Stimulated activated CD8-positive, alpha-beta memory T cell treated with anti-CD3 and anti-CD28 coated beads, Interleukin-15, amount 100 ng/mL, for 1 hour (primary cell): ENCODE measurements at places on chromosomes 2 and 18.

GRCh38 chr2:133266926-133267590 is 301.2 kb downstream of the NCKAP5 start:
- DNase-seq = no peak

DNA sequence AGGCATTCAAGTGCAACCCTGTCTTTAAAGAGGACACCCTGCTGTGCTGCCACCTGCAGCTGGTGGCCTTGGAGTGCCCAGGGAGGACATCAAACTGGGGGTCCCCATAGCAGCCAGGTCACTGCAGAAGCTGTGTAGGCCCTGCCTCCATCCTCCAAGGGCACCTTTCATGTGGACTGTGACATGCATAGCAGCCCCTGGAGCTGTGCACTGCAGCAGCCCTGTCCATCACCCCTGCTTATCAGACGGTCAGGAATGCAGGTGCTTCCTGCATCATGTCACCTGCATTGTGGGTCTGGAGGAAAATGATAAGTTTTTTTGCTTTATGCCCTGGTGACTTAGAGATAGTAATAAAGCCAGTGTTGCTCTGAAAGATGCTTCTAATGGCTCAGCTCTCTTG is 155.7 kb downstream of the DYSF start:
- DNase-seq = no peak

DNA sequence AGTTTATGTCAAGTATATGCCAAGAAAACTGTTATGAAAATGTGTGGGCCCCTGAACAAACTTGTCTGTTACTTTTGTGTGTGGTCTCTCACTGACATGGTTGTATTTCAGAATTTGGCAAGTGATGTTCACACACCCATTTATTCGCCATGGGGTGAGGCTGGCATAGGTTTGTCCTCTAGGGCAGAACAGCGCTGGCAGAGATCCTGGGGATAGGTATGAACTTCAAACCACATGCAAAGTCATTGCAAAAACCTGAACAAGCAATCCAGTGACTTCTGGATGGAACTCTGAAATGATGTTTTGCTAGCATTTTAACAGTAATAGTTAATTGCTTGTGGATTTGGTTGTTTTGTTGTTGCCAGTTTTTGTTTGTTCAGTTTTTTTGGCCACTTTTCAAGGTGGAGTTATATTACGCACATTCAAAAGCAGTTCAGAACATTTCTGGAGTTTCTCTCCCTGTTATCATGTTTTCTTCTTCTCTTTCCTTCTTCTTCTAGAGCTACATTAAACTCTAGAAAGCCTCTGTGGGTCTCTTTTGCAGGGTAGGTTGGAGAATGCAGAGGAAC is 78.5 kb downstream of the MDH1 start:
- DNase-seq = no peak

DNA sequence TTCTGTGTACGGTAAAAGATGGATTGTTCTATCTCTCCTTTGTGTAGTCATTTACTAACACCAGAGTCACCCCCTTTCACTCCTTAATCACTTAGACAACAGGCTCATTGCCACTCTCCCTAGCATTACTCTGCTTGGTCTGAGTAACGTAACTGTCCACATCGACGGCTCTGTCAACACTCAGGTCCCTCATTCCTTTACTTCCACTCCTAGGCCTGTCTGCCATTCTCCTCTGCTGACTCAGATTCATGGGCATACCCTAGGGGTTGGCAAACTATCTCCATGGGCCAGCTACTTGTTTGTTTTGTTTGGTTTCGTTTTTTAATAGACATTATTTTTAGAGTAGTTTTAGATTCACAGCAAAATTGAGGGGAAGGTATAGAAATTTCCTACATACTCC is 243.9 kb downstream of the NR4A2 start:
- no peak for DNase-seq

- DNase-seq = no peak
These were observed 2.4 kb downstream of the GAREM1 start for GRCh38 chr18:32468147-32468845.

- DNase-seq = no peak
These were observed 86.5 kb upstream of the SEC11C start for GRCh38 chr18:59052965-59053820.

GRCh38 chr2:104859766-104860450 is 6.0 kb downstream of the POU3F3 start:
- no peak for DNase-seq

- no peak for DNase-seq
These were observed 34.0 kb downstream of the HAT1 start for GRCh38 chr2:171956135-171956825.

DNA sequence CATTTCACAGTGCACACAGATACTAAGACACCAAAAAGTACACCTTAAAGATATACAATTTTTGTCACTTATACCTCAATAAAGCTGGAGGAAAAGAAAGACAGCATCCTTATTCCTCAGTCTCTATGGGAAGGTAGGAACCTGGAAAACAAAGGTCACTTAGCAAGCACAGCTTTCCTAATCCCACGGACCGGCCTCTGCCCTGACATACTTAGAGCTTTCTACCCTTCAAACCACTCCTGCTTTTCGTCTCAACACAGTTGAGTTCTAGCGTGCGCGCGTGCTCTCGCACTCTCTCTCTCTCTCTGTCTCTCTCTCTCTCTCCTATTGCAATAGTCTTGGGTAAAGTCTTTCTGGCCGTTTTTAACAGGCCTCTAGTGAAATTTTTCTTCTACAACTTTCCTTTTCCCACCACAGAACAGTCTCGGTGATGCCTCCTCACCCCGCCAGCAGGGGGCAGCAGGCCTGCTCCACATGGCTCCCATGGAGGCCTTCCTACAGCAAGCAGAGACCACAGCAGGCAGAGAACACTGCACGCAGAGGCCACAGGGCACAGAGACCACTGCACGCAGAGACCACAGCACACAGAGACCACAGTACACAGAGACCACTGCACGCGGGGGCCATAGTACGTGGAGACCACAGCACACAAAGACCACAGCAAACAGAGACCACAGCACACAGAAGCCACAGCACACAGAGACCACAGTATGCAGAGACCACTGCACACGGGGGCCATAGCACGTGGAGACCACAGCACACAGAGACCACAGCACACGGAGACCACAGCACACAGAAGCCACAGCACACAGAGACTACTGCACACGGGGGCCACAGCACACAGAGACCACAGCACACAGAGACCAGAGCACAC is 106.9 kb downstream of the FBXO15 start:
- DNase-seq = peak; percentile 21

DNA sequence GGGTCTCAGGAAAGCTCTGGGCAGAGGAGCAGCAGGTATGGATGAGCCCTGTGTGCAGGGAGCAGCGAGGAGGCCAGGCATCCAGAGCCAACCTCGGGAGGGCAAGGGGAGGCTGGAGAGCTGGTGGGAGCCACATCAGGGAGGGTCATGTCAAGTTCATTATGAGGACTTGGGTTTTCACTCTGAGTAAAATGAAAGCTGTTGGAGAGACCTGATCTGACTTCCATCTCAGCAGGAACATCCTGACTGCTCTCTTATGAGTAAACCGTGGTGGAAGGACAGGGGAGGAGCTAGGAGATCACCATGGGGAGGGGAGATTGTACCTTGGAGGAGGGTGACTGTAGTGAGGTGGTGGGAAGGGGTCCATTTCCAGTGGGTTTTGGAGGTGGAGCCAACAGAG is 209.8 kb downstream of the LDLRAD4 start:
- DNase-seq = no peak

DNA sequence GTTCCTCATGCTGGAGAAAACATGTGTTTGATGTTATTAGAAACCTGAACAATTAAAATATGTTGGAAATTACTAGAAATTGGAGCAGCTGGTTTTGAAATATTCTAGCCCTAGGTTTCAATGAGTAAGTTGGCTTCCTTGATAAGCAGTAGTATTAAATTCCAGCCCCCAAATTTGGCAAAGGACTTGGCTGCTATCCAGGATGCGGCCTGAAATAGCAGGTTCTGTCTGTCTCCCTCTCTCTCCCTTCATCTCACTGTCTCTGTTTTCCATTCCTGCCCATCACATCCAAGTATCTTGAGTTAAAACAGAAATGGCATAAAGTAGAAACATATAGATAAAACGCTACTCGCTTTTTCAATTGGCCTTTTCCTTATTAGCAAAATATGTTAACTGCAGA is 20.9 kb upstream of the GPR45 start:
- DNase-seq = no peak

DNA sequence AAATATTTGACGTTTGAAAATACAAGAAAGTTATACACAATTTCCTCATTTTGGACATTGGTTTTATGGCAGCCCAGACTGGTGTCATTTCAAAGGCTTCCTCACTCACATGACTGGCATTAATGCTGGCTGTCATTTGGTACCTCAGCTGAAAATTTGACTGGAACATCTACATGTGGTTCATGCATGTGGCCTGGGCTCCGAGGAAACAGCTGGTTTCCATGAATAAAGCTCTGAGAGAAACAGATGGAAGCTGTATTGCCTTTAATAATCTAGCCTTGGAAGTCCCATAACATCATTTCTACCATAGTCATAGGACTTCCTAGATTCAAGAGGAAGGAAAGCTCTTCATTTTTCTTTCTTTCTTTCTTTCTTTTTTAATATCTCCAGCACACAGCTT is 42.9 kb upstream of the RIT2 start:
- DNase-seq = no peak

GRCh38 chr2:57796527-57796926 is 250.1 kb upstream of the VRK2 start:
- DNase-seq = no peak

DNA sequence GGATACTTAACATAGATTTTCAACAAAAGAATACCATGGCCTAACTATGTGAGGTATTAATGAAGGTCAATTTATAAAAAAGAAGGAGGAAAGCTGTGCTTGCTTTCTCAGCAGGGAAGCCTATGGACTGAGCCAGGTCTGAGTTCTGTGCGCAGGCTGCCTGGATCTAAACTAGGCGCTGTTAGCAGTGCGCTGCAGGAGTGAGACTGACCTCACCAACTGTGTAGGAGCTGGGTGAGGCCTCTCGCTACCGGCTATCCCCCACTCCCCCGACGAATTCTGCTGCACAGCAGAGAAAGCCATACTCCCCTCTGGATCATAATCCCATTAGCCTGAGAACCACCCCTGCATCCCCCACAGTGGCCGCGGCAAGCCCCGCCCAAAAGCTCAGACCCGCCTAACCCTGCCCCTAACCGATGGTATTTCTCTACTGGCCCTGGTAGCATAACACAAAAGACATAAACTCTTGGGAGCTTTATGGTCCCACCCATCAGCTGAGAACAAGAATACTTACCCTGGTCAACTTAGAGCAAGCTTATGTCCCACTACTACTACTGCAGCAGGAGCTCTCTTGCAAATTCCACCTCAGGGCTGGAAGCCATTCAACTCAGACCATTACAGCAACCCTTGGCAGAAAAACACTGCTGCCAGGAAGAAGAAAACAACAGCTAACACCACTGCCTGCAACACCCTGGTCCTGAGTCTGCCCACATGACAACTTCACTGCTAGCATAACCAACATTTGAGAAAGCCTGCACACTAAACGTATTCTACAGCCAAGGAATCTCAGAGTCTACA is 28.0 kb downstream of the SULT1C2 start:
- no peak for DNase-seq

DNA sequence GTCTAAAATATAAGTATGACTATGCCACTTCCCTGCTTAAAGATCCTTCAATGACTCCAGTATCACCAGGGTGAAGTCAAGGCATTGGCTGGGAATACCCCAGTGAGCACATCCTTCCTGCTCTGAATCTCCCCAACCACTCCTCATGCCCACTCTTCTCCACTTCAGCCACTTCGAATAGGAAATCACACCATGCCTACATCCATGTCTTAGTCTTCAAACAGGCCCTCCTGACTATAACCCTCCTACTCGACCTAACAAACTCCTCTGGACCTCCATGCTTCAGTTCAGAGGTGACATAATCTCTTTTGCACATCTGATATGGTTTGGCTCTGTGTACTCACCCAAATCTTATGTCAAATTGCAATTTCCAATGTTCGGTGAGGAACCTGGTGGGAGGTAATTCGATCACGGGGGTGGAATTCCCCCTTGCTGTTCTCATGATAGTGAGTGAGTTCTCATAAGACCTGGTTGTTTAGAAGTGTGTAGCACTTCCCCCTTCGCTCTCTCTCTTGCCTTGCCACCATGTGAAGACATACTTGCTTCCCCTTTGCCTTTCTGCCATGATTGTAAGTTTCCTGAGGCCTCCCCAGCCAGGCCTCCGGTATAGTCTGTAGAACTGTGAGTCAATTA is 87.8 kb upstream of the TFCP2L1 start:
- no peak for DNase-seq

DNA sequence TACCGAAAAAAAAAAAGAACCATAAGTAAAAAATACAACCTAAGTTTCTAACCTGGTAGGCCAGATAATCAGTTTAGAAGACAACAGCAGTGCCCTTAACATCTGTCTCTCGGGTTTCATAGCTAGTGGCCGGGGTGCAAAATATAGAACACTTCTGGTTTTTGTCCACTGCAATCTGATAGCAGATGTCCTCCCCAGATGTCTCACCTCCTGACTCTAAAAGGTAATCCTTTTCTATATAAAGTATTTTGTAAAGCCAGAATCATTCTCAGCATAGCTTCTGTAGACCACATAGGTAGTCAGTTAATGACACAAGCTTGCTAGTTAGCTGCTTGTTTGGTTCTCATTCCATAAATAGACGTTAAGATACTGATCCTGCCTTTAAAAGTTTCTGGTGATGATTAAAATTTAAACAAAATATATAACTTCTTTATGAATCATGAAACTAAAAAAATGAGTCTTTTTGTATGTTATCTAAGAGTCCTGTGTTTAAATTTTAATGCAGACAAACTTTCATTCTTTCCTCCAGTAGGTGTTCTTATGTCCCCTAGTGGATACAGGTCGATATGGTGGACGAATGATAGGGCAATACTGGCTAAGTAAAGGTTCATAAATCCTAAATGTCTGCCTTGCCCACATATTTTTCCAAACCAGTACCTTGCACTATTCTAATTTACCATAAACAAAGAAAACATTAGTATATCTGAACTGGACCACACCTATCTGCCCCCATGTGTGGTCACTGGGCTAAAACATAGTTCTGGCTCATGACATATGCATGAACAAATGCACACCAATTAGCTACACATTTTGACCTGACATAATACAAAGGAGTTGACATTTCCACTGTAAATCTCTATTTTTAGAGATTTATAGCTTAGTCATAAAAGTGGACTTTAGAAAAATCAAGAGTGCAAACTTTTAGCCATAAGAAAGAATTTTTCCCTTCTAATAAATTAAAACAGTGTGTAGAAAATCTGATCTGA is 171.0 kb downstream of the SRBD1 start:
- no peak for DNase-seq

GRCh38 chr2:102098756-102099155 is 43.8 kb upstream of the IL1R1 start:
- no peak for DNase-seq

- DNase-seq = no peak
These were observed 22.3 kb downstream of the ARL5A start for GRCh38 chr2:151805961-151806360.

GRCh38 chr2:182718459-182718858 is 2.4 kb downstream of the DNAJC10 start:
- DNase-seq = no peak
